ENCODE measurements at places on chromosomes 1 and 21.

- no peak for DNase-seq
Measured at GRCh38 chr1:186925881-186926669, 97.3 kb downstream of the PLA2G4A start.

DNA sequence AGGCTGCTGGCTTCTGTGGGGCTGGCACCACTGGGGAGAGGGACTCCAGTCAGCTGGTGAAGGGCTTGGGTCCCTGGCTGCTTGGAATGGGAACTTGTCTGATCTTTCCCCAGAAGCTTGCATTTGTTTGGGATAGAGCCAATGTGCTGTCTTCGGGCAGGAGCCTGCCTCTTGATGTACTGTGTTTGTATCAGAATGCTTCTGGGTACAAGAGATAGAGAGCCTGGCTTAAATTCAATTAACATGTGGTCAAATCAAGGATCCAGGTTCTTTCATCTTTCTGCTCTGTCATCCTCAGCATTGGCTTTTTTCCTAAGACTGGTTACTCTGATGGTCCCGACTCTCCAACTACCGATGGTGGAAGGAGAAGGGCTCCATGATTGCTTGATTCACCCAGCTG is 16.0 kb upstream of the PROK1 start:
- no peak for DNase-seq

- DNase-seq: no peak
Measured at GRCh38 chr1:34865573-34865972, 6.0 kb upstream of the SMIM12 start.

GRCh38 chr1:94722181-94722580 is 98.0 kb upstream of the SLC44A3 start:
- DNase-seq: no peak

GRCh38 chr1:154182344-154183045 is 9.4 kb downstream of the TPM3 start:
- peak; percentile 42 for DNase-seq

- DNase-seq: no peak
Measured at GRCh38 chr21:22885614-22886013, 1887.4 kb downstream of the NCAM2 start.

Measured in AG04450 (cell line).